Sigmoid colon (tissue), 7 donors: ENCODE measurements at places on chromosomes 5 and 9. TPM values are rescaled to one million over a fixed set of nuclear protein-coding genes. Genes with fewer than 3 reads are reported as not detected.

Gene TXNDC8
- total RNA-seq: not detected

Gene TRIM7
- total RNA-seq: 1.1 TPM

GRCh38 chr5:168415971-168416370, 70.3 kb upstream of the RARS1 start:
- DNase-seq: no peak

GRCh38 chr9:131398204-131398603, 4.3 kb downstream of the PRRC2B start:
- no peak for DNase-seq

DNA sequence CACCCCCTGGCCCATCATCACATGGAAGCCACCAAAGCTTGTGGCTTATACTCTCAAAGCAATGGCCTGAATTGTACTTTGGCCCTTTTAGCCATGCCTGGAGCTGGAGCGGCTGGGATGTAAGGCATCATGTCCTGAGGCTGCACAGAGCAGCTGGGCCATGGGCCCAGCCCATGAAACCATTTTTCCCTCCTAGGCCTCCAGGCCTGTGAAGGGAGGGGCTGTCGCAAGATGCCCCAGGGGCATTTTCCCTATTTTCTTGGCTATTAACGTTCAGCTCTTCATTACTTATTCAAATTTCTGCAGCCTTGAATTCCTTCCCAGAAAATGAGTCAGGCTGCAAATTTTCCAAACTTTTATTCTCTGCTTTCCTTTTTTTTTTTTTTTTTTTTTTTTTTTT, 27.7 kb downstream of the FST start:
- DNase-seq: no peak
